ENCODE measurements at places on chromosomes 13 and 19.

GRCh38 chr13:86710896-86711295, 911.7 kb upstream of the SLITRK6 start:
- no peak for DNase-seq

DNA sequence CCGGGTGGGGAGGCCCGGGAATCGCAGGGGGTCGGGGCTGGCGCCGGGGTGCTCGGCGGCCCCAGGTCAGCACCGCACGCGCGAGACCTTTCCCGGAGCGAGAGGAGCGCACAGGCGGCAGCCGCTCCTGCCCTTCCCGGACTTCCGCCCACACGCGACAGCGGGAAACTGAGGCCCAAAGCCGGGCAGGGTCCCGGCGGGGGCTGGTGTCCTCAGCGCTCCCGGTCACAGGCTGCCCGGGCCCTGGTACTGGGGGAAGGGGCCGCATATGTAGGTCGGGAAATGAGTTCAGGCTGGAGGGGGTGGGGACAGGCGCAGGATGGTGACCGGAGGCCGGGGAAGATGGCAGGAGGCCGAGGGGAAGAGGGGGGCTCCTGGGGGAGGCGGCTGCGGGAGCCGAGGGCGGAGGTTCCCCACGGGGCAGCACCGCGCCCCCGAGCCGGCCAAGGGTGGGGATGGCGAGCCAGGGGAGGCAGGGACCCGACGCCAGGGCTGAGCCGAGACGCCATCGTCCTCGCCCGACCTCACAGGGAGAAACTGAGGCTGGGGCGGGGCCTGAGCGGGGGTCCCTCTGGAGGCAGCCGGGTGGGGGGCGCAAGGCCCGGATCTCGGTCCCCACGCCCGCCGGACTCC, 662 bp downstream of the CBARP start:
- DNase-seq = no peak

DNA sequence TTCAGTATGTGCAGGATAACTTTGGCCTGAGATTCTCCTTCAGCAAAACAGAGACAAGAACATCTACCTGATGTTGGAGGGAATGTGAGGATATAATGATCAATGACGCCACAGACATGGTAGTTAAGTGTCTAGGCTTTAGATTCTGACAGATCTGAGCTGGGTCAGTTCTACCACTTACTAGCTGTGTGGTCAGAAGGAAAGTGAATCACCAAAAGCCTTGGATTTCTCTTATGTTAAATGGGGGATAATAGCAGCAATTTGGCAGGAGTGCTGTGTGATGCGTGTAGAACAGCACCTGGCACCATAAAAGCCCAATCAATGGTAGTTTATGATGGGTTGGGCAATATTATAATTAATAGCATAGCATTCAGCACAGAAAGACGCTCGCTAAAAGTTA, 41.7 kb downstream of the RXFP2 start:
- DNase-seq = no peak

- DNase-seq = no peak
Measured at GRCh38 chr19:508204-509150, 1.2 kb downstream of the TPGS1 start.

- no peak for DNase-seq
Measured at GRCh38 chr13:102569488-102569887, 27.3 kb upstream of the TPP2 start.

DNA sequence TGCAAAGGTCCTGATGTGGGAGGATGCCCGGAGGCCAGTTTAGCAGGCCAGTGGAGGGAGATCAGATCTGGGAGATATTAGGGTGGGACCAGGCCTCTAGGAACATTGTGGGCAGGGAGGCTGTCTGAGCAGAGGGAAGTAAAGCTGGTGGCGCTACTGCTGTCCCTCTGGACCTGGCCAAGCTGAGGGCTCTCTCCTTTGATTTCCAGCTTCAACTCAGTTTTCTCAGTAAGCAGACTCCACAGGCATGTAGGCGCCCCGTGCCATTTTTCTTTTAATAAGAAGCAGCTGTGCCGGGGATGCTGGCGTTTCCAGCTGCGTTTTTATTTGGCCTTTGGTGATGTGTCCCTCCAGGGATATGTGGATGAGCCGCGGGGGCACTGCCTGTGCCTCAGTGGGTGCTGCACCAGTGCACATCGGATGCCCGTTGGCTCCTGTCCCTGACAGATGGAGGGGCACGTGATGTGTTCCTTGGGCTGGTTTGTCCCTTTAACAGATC, 6.7 kb downstream of the DNM2 start:
- DNase-seq = no peak

DNA sequence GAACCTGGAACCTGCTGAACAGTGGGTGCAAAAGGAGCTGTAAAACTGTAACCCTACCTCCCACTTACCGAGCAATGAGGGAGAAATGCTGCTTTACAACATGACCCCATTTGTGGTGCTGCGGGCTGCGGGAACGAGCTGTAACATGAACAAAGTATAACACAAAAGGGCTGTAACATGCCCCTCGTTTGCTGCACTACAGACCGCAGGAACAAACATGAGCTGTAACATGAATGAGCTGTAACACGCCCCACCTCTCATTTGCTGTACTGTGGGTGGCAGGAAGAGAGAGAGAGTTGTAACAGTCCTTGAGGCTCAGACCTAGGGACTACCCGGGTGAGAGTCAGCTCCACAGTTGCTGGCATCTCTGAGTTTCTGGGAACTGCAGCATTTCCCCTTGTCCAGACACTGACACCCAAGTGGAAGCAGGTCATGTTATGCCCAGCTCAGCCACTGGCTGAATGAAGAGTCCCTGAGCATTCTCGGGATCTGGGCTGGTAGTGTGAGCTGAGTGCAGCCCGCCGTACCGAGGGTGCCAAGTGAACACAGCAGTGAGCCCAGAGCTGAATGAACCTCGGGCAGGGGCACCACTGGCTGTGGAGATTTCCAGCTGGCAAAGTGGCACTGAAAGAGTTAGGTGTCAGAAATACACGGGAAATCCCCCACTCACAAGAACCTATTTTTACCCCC, 1385.3 kb upstream of the SPRY2 start:
- DNase-seq = no peak

- DNase-seq = no peak
Measured at GRCh38 chr19:13138916-13139198, 11.3 kb downstream of the STX10 start.

DNA sequence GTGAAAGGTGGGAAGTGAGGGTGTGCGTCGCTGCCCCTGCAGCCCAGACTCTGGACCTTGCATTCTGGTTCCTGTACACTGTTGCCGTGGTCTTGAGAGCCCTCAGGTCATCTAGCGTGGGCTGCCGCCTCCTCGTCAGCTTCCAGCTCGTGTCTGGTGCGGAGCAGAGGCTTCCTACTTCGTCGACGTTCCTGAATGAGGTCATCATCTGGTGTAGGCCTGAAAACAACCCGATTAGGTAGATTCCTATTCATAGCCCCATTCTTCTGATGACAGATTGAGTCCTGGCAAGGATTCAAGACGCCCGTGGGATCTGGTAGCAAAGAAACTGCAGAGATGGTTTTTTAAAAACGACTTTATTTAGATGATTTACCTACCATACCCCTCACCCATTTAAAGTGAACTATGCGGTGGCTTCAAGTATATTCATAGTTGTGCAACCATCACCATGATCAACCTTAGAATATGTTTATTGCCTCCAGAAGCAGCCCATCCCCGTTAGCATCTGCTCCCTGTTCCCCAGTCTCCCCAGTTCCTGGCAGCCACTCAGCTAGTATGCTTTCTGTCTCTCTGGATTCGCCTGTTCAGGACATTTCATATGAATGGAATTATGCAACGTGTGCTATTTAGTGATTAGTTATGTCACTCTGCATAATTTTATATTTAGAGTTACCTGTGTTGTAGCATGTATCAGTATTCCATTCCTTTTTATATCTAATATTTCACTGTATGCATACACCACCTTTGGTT, 13.8 kb downstream of the NAXD start:
- no peak for DNase-seq

GRCh38 chr13:82412749-82413148, 1469.5 kb downstream of the SLITRK1 start:
- no peak for DNase-seq

DNA sequence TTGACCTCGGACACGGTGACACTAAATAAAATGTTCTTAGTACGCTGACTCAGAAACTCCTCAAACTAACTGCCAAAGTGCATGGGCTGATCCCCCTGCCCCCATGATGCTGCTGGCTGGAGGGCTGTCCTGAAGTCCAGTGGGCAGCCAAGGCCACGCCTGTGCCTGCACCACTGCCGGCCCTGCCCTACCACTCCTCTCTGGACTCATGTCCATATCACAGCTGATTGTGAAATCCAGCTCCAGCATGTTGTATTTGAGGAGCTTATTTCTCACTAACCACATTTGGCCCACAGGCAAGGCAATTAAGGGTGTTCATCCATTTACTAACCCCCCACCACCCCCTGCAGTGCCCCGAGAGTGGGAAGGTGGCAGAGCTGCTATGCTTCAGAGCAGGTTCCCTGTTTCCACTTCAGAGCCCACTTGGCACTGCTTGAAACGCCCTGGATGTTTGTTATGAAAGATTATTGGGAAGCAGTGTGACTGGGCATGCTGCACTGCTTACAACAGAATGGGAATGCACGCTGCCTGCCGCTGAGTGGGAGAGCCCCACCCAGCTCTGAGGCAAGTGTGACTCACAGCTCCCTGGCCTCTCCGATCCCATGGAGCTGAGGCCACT, 114.0 kb downstream of the UQCRFS1 start:
- DNase-seq = no peak

GRCh38 chr19:6354098-6354674, 7.1 kb upstream of the CLPP start:
- DNase-seq = no peak

DNA sequence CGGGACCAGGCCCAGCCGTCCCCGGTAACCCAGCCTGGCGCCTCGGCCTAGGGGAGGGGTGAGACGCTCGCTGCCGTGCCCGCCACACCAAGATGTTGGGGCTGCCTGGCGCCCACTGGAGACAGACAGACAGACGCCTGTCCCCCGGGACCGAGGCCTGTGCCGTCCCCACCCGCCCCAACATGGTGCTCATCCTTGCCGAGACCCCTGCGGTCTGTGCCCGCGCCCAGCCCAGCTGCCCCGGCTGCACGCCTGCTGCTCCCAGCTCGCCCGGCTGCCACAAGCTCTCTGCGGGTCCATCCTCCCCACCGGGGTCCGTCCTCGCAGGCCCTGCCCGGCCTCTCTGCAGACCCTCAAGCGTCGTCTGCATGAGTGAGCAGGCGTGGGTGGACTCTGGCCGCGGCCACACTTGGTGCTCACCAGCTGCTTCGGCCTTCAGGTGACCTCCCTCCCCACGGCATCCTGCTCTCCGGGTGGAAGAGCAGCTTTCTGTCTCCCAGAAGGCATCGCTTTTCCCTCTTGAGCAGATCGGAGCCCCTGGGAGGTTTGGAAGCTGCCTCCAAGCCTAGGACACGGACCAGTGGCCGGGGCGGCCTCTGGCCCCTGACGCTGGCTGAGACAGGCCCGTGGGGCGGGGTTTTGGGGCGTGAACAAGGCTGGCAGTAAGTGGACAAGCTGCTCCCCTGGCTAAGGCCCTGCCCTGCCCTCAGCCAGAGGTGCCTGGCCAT, 6.7 kb upstream of the TMPRSS9 start:
- no peak for DNase-seq

GRCh38 chr19:30431591-30431990, 59.4 kb downstream of the ZNF536 start:
- DNase-seq = no peak

GRCh38 chr19:17806945-17807344, 12.0 kb downstream of the B3GNT3 start:
- DNase-seq = no peak

DNA sequence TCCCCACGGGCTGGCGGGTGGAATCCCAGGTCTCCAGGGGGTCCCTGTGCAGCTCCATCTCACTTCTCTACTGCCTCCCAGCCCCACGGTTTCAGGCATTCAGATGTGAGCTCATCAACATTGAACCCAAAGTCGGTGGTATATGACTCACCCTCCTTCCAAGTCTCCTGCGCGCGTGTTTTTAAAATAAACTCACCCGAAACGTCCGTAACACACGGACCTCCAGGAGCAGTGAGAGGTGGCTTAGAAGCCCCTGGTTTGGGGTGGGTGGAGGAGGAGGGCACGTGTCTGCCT, 14.0 kb upstream of the CRTC1 start:
- no peak for DNase-seq

GRCh38 chr13:39789451-39789850, 134.0 kb downstream of the COG6 start:
- no peak for DNase-seq

DNA sequence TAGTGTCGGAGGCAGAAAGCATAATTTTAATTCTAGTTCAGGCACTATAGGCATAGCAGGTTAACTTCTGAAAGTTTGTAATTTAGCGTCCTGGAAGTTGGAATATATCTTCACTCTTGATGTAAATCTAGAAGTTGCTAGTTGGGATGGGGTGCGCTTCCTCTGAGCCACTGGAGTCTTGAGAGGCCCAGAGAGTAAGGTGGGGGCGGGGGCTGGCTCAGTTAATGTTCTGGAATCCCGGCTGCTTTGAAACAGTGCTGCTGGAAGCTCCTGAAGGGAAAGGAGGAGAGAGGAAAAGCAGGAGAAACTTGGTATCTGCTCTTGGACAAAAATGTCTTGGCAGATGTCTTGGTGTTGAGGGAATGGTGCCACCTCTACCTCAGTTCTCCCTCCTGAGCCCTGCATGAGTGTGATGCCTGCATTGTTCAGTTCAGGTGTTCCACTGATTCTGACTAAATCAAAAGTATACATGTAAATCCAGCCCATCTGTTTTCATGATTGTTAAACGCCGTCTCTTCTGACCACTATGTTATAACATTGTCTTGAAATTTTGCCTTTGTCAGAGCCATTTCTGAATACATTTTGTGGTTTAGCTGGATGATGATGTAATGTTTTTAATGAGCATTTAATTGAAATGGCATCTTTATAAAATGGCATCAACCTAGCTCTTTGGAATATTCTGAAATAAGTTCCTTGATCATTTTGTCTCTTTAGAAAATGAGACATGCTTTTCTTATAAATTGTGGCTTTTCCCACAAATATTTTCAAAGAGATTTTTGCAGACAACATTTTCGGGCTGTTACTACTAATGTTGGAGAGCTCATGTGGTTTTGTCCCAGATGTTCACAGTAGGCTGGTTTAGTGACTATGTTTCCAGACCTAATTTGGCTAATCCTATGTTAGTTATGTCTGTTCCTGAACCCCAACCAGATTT, 202.7 kb downstream of the SHISA2 start:
- DNase-seq = no peak

GRCh38 chr19:55339889-55340783, 460 bp downstream of the KMT5C start:
- DNase-seq = no peak

- no peak for DNase-seq
Measured at GRCh38 chr19:49327878-49328544, 3.0 kb upstream of the SLC6A16 start.

- no peak for DNase-seq
Measured at GRCh38 chr13:24293746-24294145, 15.6 kb upstream of the C1QTNF9 start.

All from activated naive CD8-positive, alpha-beta T cell treated with anti-CD3 and anti-CD28 coated beads, Interleukin-2, amount 50 U/mL, for 16 hours (primary cell).